ENCODE measurements at places on chromosomes 4 and X.
A peak's percentile ranks its signal among the peaks of the same experiment; 100 is the strongest.

- peak; percentile 70 for DNase-seq
These were observed at the start of gene OCRL for GRCh38 chrX:129540068-129540653. TSS of gene OCRL (plus strand) at chrX:129540259. CDS start at chrX:129540440, 181 bp downstream.

GRCh38 chr4:157700898-157701694 lies 471.7 kb downstream of the GASK1B start:
- DNase-seq, result no peak

DNA sequence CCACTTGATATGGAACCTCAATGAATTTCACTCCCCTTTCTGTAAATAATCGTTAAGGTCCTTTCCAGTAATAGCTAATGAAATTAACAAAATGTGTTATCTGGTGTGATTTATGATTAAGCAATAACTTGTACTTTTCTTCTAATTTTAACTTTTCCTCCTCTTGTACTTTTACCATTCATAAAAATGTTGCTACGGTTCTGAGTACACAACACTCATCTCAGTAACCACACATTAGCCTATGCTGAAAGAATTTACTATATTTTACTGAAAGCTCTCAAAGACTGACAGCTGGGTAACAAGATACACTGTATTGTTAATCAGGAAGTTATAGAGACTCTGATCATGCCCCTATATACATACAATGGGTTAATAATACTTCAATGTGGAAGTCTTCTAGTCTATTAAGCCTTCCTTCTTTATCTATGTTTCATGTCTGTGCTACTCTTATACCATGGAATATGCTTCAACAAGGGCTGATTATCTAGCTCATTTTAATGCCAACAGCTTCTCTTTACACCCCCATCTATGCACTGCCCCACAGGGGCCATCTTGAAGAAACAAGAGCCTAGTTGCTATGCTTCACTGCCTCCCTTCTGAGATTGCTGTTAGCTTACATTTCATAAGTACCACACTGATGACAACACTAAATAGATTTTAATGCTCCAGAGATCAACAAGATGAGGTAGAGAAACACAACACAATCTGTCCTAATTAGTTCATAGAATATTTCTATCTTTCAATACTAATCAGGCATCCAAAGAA lies 39.1 kb downstream of the LAMP2 start:
- DNase-seq, result peak; percentile 11

DNA sequence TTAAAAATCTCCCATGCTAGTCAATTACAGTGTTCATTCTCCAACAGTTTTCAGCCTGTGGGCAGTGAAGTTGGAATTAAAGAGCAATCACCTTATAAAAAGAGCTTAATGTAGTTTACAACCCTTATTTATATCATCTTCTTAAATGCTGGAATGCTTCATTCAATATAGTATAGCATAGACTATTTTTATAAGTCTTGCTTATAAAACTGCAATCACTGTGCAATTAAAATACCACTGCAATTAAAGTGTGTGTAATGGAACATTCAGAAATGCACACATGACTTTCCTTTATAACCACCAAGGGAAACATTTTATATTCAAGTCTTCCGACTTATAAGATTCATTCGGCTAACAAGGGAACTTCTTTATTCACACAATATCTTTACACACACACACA lies 16.4 kb upstream of the DCAF8L1 start:
- DNase-seq, result no peak

- DNase-seq, result no peak
These were observed 181.5 kb downstream of the NSUN7 start for GRCh38 chr4:40931238-40931637.

DNA sequence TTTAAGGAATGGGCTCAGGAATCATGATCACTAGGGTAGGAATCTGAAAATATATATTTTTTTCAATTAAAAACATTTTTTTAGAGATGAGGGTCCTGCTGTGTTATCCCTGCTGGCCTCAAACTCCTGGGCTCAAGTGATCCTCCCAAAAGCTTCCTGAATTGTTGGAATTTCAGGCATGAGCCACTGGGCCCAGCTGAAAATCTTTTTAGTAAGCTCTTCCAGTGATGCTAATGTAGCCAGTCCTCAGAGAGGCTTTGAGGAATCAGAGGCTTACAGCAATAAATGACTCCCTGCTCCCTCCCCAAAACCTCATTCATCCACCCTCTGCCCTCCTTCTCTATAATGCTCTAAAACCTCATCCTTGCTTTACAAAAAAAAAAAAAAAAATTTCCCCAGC lies 129.5 kb downstream of the ZIC3 start:
- DNase-seq, result no peak

DNA sequence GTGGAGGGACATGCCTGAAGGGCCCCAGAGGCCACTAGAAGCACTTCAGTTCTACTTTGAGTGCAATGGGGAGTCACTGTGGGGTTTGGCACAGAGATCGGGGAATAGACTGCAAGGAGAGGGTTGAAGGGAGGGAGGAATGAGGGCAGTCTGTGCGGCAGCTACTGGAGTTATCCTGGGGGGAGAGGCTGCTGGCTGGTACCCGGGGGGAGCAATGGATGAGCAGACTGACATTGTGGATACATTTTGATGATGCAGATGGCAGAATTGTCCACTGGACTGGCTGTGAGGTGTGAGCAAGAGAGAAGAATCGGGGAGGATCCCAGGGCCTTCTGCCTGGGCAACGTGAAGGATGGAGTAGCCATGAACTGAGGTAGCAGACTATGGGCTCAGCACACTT lies 2.8 kb upstream of the MAMLD1 start:
- DNase-seq, result no peak

DNA sequence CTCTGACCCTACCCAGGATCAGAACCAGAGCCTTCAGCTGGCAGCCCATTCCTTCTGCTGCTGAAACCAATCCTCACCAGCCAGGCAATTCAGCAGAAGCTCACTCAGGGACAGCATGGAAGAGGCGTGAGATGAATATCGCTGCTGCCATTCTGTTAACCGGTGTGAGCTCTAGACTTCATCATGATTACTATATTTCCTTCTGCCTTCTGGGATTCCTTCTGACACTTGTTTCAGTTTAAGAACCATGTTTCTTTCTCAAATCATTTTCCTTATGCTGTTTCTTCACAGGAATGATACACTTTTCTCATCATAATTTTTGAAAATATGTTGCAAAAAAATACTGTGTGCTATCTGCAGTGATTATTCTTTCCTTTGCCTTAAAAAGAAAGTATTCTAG lies 473.4 kb upstream of the FTHL17 start:
- no peak for DNase-seq

GRCh38 chr4:97359826-97360225 lies 783.5 kb downstream of the STPG2 start:
- no peak for DNase-seq

DNA sequence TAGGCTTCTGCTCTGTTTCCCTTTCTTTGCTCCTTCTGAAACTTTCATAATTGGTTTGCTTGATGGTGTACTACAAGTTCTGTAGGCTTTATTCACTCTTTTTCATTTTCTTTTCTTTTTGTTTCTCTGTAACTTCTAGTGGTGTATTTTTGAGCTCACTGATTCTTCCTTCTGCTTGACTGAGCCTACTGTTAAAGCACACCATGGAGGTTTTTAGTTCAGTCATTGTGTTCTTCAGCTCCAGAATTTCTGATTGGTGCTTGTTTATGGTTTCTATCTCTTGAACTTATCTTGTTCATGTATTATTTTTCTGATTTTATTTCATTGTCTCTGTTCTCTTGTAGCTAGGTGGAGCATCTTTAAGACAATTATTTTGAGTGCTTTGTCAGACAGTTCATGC lies 33.4 kb upstream of the C4orf54 start:
- DNase-seq, result no peak

GRCh38 chr4:2320152-2320551 lies 58.2 kb upstream of the MXD4 start:
- no peak for DNase-seq

DNA sequence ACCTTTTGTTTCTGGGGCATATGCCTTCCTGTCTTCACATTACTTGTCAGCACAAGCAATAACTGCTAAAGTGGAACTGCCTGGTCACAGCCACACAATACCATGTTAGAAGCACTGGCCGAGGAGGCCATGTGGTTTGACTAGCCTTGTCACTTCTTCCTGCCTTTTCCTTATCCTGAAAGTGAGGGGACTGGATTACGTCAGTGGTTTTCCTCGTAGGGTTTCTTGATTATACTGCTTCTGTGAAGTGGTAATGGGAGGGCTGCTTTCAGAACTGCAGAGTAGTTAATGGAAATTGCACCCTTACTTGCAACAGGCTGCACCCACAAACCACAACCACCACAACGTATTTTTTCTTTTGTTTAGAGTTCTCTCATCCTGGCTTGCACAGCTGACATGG lies 26.6 kb downstream of the ZRSR2 start:
- no peak for DNase-seq

DNA sequence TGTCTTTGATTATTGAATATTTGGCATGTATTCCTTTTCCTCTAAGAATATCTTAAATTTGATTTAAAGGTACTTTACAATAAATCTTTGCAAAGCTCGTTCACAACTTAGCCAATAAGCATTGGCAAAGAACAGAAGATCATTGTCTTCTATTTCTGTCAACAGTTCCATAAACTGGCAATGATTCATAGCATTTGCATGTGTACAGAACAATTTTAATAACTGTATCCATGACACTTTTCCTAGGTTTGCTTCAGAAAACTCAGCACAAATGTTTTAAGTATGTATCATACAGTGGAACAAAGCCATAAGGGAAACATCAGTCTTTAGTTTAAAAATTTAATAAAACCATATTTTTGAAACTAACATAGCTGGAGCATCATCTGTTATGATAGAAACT lies 462.7 kb upstream of the RPS6KA3 start:
- no peak for DNase-seq

DNA sequence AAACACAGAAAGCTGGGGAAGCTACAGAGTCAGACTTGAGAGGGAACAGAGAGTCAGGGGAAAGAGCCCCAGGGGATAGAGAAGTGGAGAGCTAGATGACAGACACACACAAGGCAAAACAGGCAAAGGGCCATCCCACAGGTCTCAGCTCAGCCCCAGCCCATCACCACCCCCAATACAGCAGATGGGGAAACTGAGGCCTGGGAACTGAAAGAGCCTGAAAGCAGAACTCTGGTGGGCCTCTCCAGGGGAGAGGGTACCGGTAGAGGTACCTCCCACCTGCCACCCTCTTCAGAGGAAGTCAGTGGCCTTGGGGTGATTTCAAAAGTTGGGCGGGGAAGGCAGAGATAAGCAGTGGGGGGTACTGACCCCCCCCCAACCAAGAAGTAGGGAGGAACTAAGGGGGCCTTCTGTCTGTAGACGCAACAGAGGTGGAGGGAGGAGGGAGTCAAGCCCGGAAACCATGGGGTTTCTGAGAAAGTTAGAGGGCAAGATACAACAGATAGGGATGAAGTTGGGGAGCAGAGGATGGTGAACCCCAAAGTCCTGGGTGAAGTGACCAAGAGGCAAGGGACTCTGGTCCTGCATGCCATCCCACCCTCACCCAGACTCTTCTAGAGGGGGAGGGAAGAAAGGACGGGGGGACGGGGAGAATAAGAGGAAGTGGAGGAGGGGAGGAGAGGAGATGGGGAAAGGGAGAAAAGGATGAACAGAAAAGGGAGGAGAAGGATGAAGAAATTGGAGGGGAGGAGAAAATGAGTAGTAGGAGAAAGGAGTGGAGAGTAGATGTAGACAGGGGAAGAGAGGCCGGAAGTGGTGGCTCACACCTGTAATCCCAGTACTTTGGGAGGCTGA lies 3.2 kb downstream of the GATA1 start:
- DNase-seq, result no peak

DNA sequence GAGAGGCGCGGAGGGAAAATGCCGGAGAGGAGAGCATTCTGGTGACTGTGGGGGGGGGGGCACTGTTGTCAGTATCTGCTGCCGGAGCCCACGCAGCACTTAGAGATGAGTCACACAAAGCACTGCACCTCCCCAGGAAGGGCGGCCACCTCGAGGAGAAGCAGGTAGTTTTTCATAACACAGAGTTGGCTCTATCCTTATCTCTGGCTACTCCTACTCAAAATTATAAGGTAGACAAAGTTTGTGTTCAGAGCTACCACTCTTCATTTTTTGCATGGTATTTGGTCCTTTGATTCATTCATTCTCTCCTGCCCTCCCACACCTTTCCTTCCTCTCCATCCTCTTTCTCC lies 76.2 kb upstream of the SCOC start:
- DNase-seq, result peak; percentile 60

DNA sequence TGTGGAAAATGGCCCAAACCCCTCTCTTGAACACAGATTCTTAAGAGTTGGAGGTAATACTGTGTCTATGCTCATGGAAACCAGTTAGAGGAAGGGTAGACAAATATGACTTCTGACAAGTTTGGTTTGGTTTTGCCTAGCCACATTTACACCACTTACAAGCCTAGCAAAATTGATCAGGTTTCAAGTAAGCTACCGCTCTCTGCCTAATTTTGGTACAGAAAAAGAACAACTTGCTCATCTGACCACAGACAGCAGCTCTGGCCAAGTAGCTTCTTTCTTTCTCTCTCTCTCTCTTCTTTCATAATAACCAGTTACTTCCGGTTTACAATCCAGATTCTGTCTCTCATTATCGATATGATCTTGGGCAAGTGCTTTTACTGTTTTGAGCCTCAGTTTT lies 260.0 kb downstream of the GLUD2 start:
- no peak for DNase-seq

DNA sequence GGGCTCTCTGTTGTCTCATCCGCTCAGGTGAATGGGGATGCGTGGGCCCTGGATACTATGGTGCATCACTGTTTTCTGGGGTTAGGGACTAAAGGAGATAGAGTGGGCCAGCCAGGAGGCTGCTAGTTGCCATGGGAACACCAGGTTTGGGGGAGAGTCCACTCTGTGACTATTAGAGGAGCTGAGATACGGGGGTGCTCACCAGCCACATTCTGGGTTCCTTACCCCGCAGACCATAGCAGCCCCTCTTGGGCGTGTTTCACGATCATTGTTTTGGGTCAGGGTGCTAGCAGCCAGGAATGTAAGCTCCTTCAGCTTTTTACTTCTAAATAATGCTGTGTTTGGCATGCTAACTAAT lies 4.6 kb downstream of the EFNB1 start:
- no peak for DNase-seq

- no peak for DNase-seq
These were observed 11.6 kb downstream of the JAKMIP1 start for GRCh38 chr4:6188687-6189305.

DNA sequence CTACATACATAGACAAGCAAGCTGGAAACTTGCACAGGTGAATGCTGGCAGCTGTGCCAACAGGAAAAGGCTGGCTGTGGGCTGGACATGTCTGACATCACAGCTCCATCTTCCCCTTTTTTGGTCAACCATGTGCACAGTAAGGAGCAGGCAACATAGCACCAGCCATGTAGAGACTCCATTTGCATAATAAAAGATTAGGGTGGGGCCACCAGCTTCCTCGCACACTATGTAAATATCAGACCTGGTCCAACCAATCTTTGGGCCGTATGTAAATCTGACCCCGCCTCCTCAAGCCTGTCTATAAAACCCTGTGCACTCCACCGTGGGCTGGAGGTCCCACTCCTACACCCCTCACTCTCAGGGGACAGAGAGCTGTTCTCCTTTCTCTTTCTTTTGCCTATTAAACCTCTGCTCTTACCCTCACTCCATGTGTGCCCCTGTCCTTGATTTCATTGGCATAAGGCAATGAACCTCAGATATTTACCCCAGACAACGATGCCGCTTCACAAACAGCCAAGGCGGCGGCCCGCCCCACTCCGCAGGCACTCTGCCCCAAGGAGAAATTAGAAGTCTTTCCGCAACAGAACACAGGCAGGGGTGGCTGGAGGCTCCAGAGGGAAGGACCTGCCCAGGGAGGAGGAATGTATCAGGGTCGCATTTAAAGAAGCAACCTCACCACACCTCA lies 862.2 kb downstream of the TRIML1 start:
- no peak for DNase-seq

- no peak for DNase-seq
These were observed 329.4 kb upstream of the PPARGC1A start for GRCh38 chr4:24219209-24219608.

All from kidney tubule cell (primary cell).